ENCODE measurements at places on chromosomes 2 and 18.
A peak's percentile ranks its signal among the peaks of the same experiment; 100 is the strongest.

- DNase-seq: no peak
Observed at GRCh38 chr18:69626171-69626570, 225.5 kb downstream of the DOK6 start.

- no peak for DNase-seq
Observed at GRCh38 chr2:59732871-59733566, 820.4 kb downstream of the BCL11A start.

DNA sequence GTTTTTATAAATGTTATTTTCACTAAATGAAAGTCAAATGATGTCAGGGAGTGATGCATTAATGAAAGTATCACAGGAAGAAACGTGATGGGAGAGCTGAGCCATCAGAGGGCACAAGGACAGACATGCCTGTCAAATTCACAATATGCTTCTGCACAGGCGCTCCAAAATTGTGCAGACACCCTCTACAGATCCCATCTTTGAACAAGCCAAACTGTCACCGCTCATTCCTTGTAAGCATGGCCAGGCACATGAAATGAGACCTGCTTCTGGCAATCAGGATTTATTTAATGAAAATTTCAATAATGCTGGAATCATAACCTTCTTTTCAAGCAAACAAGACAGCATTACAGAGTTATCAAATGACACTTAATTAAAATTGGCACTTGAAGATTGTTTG, 20.4 kb upstream of the FSHR start:
- no peak for DNase-seq

GRCh38 chr18:59696311-59697235, 650 bp downstream of the CCBE1 start:
- peak; percentile 8 for DNase-seq

DNA sequence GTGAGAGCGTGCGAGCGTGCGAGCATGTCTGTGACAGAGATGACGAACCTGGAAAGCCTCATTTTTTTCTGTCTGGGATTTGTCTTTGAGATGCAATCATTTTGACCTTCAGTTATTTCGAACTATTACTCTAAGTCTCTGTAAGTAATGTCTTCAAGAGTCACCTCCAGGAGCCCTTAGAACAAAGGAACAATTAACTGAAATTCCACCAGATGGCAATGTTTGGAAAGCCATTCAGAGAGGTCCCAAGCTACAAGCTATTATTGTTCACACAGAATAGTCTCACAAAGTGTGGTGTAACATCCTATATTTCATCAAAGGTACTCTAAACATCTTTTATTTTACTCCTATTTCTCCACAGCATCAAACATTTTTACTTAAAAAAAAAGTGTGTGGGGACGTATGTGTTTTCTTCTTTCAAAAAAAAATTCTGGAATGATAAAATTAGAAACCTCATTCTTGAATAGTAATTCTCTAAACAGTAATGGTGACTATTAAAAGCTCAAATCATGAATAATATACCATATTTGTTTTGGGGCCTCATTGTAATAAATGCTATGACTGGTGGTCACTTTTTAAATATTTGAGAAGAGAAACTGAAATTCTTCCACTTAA, 35.1 kb upstream of the MAPRE2 start:
- peak; percentile 80 for DNase-seq

GRCh38 chr2:120245520-120246332, 6.9 kb upstream of the RALB start:
- peak; percentile 71 for DNase-seq

GRCh38 chr2:85926931-85927661, 38.3 kb upstream of the ST3GAL5 start:
- no peak for DNase-seq

GRCh38 chr2:231228974-231229529, 30.6 kb downstream of the ARMC9 start:
- DNase-seq: no peak

DNA sequence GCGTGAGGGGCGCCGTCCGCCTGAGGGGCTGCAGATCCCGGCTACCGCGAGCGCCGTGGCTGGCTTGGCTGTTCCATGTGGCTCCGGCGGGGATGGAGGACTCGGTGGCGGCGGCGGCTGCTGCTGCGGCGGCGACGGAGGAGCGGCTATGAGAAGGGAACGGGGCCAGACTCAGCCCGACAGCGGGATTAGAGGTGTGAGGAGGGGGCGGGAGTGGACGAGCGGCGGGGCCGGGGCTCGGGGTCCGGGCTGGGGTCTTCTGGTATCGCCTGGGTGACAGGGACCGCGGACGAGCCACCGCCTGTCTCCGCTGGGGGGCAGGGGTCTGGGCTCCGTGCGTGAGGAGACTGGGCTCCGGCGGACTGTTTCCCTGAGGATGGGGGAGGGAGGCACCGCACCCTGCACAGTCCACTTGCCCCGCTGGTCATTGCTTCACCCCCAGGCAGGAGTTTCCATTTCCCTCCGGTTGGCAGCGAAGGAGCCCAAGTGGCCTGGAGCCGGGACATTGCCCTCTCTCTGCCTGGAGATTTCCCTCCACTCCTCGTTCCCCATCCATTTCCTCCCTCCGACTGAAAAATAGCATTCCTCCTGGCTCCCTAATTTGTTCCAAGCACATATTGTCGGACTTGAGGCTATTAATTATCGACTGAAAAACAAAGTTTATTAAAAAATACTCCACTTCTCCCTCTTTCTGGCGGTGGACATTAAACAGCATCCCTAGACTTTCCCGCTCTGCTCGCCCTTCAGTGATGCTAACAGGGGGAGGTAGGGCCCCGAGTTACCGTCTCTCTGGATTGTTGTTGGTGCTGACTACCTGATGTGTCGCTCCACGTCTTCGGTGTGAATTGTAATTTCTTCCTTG, 577 bp downstream of the EHBP1 start:
- DNase-seq: peak; percentile 60

DNA sequence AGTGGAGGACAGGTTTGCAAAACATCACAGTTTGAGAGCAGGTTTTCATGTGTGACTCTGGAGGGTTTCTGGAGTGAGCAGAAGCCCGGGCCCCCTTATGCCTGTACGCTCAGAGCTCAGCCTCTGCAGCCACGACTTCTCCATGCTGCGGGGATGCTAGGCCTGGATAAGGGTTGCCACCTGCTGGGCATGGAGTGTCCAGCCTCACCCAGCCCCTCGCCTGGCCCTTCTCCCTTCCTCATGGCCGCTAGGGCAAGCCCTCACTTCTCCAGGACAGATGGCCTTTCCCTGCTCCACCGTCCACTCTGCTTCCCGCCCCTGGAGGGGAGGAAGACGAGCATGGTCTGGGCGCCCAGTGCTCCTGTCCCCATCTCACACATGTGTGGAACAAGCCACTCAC, 318.7 kb downstream of the GBX2 start:
- no peak for DNase-seq

GRCh38 chr2:128986867-128987268, 668.2 kb upstream of the HS6ST1 start:
- no peak for DNase-seq

- DNase-seq: no peak
Observed at GRCh38 chr2:240622531-240623235, 2.6 kb upstream of the GPR35 start.

GRCh38 chr2:129806990-129807389, 172.5 kb upstream of the RAB6C start:
- no peak for DNase-seq

GRCh38 chr2:239201531-239201876, 199.3 kb downstream of the HDAC4 start:
- no peak for DNase-seq

DNA sequence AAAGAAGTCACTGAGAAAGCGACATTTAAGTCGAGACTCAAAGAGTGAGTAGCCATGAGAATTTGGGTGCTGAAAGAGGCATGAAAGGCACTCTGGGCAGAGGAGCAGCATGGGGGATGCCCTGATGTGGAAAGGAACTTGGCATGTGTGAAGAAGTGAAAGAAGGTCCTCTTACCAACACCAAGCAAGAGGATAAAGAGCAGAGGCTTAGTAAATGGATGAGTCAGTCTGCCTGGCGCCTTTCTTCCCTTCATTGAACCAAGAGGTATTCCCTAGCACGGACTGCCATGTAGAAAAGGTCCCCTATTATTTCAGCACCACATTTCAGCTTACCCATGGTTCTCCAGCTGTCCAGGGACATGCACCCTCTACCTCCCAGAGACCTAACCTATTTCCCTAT, 221.1 kb upstream of the NRP2 start:
- no peak for DNase-seq

- DNase-seq: peak; percentile 14
Observed at GRCh38 chr2:190318931-190319554, 583 bp downstream of the HIBCH start.

GRCh38 chr2:241795021-241795999, 13.7 kb upstream of the NEU4 start:
- no peak for DNase-seq

DNA sequence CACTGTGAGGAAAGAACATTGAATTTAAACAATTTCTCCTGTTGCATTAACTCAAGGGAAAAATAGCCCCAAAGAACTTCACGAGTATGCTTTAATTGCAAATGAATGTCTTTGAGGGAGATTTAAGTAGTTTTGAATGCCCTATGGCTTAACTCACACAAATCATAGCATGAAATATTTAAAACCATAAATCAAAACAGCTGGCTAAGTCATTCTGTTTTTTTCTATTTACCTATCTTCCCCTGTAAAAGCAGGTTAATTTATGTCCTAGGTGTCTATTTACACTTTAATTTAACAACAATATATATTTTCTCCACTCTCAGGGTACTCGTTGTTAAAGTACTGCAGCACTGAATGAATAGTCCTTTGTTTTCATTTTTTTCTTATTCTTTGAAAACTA, 118.8 kb upstream of the PIEZO2 start:
- no peak for DNase-seq

DNA sequence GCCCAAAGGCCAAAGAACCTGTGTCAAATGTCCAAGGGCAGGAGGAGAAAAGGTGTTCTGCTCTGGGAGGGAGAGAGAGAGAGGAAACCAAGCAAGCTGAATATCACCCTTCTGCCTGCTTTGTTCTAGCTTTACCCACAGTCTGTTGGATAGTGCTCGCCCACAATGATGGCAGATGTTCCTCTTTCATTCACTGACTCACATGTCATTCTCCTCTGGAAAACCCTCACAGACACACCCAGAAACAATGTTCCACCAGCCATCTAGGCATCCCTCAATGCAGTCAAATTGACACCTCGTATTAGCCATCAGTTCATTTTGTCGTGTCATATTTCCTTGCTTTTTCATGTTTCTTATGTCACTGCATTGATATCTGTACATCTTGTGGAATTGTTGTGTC, 150.3 kb downstream of the UBR3 start:
- no peak for DNase-seq

DNA sequence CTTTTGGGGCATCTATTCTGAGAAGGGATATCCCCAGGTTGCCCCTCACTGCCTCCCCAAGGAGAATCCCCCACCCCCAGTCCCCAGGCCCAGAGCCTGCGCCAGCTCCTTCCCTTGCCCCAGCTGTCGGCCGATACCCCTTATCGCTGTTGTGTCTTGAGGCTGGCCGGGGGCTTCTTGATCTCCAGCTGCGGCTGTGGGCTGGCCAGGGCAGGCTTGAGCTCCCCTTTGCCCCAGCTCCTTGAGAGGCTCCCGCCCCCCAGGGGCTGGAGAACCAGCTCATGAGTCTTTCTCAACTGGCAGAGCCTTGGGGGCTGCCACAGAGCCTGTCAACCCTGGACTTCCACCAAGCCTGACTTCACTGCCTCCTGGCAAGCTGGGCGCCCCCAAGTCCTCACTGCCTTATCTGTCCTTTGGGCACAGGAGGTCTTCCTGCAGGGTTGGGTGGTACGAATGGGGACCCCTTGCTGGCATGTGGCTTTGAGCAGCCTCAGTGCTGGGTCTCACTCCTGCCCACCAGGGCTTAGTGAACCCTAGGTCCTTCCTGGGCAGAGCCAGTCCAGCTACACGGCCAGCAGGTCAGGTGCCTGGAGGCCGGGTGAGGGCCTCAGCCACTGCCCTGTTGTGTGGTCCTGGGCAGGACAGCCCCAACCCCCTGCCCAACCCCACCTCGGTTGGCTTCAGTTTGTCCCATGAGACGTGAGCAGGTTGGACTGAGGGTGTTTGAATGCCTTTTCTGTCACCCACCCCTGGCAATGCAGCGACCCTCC, 29.5 kb downstream of the INHBB start:
- no peak for DNase-seq

DNA sequence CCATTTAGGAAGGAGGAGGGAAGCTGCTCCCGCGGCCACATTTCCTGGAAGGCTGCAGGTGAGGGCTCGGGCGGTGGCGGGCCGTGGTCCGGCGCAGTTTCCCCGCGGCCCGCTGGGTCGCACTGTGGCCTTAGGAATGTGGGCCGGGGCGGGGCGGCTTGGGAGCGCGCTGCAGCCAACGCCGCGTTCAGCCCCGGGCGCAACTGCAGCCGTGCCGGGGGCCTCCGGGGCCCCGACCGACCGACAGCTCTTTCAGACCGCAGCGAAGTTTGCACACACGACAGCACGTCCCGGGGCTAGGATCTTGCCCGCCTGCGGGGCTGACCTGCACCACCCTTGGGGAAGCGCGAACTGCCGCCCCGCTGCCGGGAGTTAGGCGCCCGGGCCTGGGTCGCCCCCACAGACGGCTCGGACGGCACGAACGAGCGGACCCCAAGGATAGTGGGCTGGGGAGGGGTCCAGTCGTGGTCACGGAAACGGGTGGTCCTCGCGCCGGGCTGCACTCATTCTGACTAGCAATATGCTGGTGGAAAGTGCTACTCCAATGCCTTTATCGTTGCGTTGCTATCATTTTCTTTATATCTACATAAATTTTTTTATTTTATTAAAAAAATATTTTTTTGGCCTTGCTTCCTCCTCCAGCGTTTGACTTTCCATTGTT, 69.9 kb upstream of the DLX2 start:
- peak; percentile 87 for DNase-seq

GRCh38 chr2:30670453-30670852, 136.8 kb downstream of the CAPN13 start:
- DNase-seq: no peak

DNA sequence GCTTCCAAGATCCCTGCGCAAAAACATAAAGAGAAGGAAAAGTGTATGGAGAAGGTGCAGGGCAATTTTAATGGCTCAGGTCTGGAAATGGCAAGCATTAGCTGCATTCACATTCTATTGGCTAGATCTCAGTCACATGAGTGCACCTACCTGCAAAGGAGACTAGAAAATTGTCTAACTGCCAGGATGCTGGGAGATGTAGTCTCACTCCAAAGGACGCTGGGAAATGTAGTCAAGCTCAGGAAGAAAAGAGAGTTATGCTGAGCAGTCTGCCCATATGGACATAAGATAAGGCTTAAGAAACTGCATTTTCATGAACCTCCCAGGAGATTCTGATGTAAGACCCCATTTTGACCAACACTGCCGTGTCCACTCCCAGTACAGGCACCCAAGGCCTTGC, 9.5 kb upstream of the KLHL29 start:
- peak; percentile 49 for DNase-seq

DNA sequence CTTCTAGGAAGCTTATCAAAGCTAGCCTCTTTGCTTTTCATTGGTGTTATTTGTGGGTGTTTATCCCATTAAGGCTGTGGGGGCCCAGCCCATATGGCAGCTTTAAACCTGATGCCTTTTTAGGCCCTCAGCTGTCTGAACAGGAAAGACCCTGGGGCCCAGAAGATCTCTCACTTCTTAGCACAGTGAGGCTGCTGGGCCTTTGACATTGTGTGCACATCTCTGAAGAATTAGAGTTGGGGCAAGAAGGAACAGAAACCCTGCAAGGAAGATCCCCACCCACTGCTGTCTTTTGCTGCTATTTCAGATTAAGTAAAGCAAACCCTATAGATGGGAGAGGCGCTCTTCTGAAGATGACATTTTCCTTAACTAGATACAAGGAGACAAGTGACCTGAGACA, 250.0 kb downstream of the SMAD2 start:
- no peak for DNase-seq

GRCh38 chr2:12175323-12175722, 428.9 kb downstream of the LPIN1 start:
- no peak for DNase-seq
